ENCODE measurements at places on chromosomes 5 and 9.

GRCh38 chr9:114169952-114170770, 14.8 kb downstream of the COL27A1 start:
- no peaks in the 10 kb centered on the region for H3K27me3 ChIP-seq
- H3K27ac ChIP-seq = no peak overlapping the region
- no peaks in the 10 kb centered on the region for H3K36me3 ChIP-seq

- no peaks in the 10 kb centered on the region for H3K27me3 ChIP-seq
- H3K4me3 ChIP-seq = no peak overlapping the region
- H3K36me3 ChIP-seq = no peaks in the 10 kb centered on the region
- no peak overlapping the region for H3K27ac ChIP-seq
Measured at GRCh38 chr5:42839196-42839595, 27.5 kb upstream of the SELENOP start.

GRCh38 chr9:31168161-31168560, 1216.3 kb upstream of the ACO1 start:
- no peak for DNase-seq
- H3K4me3 ChIP-seq = no peak overlapping the region
- H3K27me3 ChIP-seq = no peaks in the 10 kb centered on the region

GRCh38 chr5:56569566-56569965, 245.8 kb upstream of the MAP3K1 start:
- no peaks in the 10 kb centered on the region for H3K27me3 ChIP-seq
- no peak overlapping the region for H3K4me3 ChIP-seq
- no peaks in the 10 kb centered on the region for H3K36me3 ChIP-seq
- no peaks in the 10 kb centered on the region for H3K4me1 ChIP-seq
- DNase-seq = no peak
